Caki2 (cell line): ENCODE measurements at places on chromosomes 1 and 21. TPM values are rescaled to one million over a fixed set of nuclear protein-coding genes. Genes with fewer than 3 reads are reported as not detected.

- peak; percentile 52 for DNase-seq
Measured at GRCh38 chr1:23194119-23194984, 22.9 kb downstream of the HTR1D start.

Gene AADACL3
- not detected in 2 replicates for total RNA-seq

DNA sequence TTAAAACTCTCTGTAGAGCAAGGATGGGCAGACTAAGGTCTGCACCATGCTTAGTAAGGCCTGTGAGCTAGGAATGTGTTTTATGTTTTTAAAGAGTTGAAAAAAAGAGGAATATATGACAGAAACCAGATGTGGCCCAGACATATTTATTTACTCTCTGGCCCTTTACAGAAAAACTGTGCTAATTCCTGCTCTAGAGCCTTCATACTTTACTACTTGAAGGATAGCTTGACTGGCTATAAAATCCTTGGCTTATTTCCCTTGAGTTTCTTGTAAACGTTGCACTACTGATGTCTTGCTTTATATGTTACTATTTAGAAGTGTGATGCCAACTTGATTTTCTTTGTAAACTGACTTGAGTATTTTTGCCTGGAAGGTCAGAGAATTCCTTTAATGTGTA is 33.5 kb downstream of the CTBS start:
- no peak for DNase-seq

DNA sequence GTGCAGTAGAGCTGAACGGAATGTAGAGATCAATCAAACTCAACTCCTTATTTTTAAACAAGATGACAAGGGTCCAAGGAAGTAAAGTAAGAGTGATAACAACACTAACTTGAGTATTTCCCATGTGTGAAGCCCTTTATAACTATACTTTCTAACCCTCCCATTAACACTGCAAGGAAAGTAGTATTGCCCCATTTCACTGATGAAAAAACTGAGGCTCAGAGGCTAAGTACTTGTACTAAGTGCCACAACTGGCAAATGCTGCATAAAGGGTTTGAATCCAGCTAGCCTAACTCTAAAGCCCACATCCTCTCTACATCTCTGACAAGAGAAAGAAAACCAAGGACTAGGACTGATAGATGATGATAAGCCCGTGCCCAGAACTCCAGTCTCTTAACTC is 8.2 kb upstream of the GJA5 start:
- DNase-seq: no peak

Gene SPATA6
- total RNA-seq: 1.9 and 2.9 TPM in 2 replicates

- DNase-seq: no peak
Measured at GRCh38 chr21:33374450-33375096, 28.6 kb upstream of the IFNGR2 start.

Gene HMGN1
- 412 and 479 TPM in 2 replicates for total RNA-seq

GRCh38 chr1:156430303-156430702 is 61.3 kb downstream of the RHBG start:
- DNase-seq: no peak

- peak; percentile 67 for DNase-seq
Measured at GRCh38 chr21:38349111-38349746, 92.4 kb downstream of the KCNJ15 start.

Gene SPRR2D
- not detected in 2 replicates for total RNA-seq

GRCh38 chr1:239237912-239238311 is 148.5 kb upstream of the CHRM3 start:
- DNase-seq: no peak

Gene ZNF695
- not detected in 2 replicates for total RNA-seq

DNA sequence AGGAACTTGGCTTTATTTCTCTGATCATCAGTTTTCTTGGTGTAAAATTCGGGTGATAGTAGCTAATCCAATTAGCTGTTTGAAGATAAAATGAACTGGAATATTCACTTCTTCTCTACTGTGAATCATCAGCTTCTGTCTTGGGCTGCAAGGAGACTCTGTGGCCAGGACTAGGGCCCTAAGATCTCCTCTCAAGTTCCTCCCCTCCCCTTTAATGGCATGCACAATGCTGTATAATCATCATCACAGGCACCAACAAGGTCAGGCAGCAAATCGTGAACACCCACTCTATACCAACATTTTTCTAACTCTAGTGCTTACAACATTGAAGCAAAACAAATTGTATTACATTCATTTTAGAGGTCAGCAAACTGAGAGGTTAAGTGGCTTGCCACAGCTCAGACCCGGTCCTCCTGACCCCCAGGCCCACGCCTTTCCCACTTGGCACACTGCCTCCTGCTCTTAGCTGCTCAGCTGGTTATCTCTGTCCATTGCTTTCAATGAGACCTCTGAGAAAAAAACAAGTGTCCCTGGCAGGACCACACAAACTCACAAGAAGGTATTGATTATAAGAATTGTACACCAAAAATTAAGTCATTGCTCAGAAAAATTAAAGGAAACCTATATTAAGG is 31.8 kb downstream of the LRRC52 start:
- DNase-seq: no peak

Gene LAMC2
- total RNA-seq: 92.0 and 97.5 TPM in 2 replicates

DNA sequence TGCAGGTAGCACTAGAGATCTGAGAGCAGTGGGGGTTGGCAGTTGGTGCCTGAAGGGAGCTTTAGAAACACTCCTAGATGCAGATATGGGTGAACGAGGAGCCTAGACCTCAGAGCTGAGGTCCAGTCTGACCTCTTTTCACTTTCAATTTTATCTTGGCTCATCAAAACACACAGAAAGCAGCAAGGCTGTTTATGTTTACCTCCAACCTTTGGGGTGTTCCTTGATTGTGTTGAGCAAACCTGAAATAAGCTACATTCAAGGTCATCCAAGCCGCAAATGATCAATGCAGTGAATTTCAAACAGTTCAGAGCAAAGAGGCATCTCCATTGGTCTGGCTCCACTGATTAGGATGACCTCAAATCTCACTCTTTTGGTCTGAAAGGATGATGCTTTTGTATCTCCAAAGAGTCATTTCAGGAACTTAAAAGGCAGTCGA is 1.3 kb downstream of the LY9 start:
- DNase-seq: no peak
